ENCODE measurements at places on chromosomes 16 and 17. TPM values are rescaled to one million over a fixed set of nuclear protein-coding genes. Genes with fewer than 3 reads are reported as not detected.

The TBC1D3B gene
- 6.2 TPM for polyA plus RNA-seq

The CETP gene
- 10.9 TPM for polyA plus RNA-seq

- DNase-seq = no peak
Observed at GRCh38 chr17:58280480-58281217, at the start of gene MPO. Gene MPO, minus strand, starts transcription at chr17:58280935. Its CDS starts 177 bp downstream, at chr17:58280758.

- no peak for DNase-seq
Observed at GRCh38 chr17:73878923-73879322, 234.7 kb upstream of the SDK2 start.

- DNase-seq = no peak
Observed at GRCh38 chr17:81295676-81296381, 722 bp upstream of the SLC38A10 start.

GRCh38 chr16:28495098-28495793, 803 bp downstream of the APOBR start:
- DNase-seq = no peak

DNA sequence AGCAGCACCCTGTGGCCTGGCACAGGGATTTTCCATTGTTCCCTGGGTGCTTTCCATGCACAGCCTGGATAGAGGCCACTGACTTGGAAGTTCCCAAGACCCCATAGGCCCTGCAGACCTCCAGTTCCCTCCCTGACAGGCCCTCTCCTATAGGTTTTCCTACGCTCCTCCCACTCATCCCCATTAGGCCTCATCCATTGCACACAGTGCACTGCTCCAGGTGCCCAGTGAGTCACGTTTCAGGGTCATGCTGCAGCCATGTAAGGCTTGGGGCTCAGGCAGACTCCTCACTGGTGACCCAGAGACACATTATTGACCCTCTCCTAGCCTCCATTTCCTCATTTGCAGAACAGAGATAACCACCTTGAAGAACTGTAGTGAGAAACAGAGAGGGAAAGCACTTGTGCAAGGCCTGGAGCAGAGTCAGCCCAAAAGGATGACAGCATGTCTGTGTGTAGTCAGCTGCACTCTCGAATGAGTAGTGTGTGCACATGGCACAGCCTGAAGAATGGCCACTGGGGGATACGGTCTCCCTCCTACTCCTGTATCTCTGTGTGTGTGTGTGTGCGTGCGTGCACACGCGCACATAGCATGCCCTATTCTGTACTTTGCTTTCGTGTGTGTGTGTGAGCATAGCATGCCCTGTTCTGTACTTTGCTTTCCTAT, 26.8 kb downstream of the DRC3 start:
- no peak for DNase-seq

GRCh38 chr16:51231702-51232101, 80.6 kb upstream of the SALL1 start:
- DNase-seq = no peak

All from left renal pelvis (tissue), 4 donors.